B cell (primary cell): ENCODE measurements at places on chromosomes 11 and 22. TPM values are rescaled to one million over a fixed set of nuclear protein-coding genes. Genes with fewer than 3 reads are reported as not detected.
A peak's percentile ranks its signal among the peaks of the same experiment; 100 is the strongest.

- DNase-seq: peak; percentile 77
- H3K4me3 ChIP-seq: peak overlapping the region; percentile 40
- H3K27ac ChIP-seq: peak overlapping the region; percentile 77
- no peaks in the 10 kb centered on the region for H3K36me3 ChIP-seq
- peaks cover 2% of the 10 kb centered on the region for H3K27me3 ChIP-seq
These were observed 10.1 kb downstream of the MTFP1 start for GRCh38 chr22:30435674-30436126.

DNA sequence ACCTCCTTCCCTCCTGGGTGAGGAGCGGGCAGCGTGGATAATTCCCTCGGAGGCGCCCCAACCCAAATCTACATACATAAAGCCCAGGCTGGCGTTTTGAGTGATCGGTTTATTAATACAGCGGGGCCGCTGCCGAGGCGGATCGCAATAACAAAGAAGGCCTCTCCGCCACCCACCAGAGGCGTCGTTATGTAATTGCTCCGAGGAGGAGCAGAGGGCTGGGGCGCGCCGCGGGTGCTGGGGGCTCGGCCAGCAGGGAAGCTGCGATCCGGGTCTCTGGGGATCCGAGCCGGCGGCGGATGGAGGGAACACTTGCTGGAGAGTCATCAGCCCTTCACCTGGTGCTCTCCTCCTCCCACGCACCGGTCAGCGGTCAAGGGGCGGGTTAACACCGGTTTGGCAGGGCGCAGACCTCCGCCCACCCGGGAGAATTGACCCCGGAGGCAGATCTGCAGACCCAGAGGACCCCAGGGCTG, 6.4 kb upstream of the TP53I11 start:
- no peak overlapping the region for H3K27ac ChIP-seq
- H3K4me1 ChIP-seq: peaks cover 5% of the 10 kb centered on the region
- no peak for DNase-seq
- no peak overlapping the region for H3K4me3 ChIP-seq

DNA sequence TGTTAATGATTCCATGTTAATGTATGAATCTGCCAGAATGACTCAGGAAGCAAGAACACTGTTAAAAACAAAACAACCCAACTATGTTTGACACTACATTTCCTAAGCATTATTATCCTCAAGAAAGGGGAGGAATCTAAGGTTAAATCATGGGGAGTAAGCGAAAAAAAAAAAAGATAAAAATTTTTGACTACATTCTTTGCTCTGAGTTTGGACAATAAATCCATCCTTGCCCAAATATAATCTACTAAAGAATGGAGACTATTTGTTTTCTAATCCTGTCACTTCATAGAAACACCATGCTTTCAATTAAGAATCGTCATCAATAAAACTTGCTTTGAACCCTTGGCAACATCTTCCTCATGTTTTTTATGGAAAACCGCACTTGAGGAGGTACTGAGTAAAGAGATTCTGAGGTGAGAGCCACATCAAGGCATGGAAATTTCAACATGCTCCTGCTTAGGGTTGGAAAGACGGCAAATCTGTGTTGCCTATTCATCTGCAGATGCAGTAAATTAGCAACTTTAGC, 9.7 kb downstream of the MAML2 start:
- H3K4me1 ChIP-seq: peaks cover 40% of the 10 kb centered on the region
- no peak overlapping the region for H3K4me3 ChIP-seq
- DNase-seq: no peak
- H3K27me3 ChIP-seq: no peaks in the 10 kb centered on the region
- H3K36me3 ChIP-seq: peaks cover 6% of the 10 kb centered on the region
- no peak overlapping the region for H3K27ac ChIP-seq

DNA sequence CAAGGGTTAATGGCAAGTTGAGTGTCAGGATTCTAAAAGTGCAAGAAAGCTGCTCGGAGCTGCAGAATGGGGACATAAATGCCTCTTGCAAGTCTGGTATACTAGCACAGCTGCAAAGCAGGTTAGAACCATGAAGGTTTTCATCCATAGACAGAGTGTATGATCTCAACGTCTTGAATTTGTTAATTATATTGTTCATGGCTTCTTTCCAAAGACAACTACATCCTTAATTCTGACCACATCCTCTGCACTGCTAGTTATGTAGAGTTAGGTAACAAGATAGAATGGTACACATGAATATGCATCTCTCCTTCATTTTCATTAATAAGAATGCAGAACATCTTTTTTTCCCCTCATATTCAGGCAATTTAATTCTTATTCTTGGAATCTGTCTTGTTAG, 34.2 kb downstream of the EXPH5 start:
- no peaks in the 10 kb centered on the region for H3K27me3 ChIP-seq
- no peak for DNase-seq
- H3K4me3 ChIP-seq: no peak overlapping the region

- H3K27ac ChIP-seq: no peak overlapping the region
- no peak overlapping the region for H3K4me3 ChIP-seq
- H3K4me1 ChIP-seq: no peaks in the 10 kb centered on the region
- peak; percentile 70 for DNase-seq
- peaks cover 33% of the 10 kb centered on the region for H3K36me3 ChIP-seq
- no peaks in the 10 kb centered on the region for H3K27me3 ChIP-seq
These were observed 100.2 kb upstream of the GAL start for GRCh38 chr11:68584097-68584496.

Gene PRSS23
- not detected in 2 replicates for total RNA-seq

Gene PPARA
- 28.3 and 29.8 TPM in 2 replicates for total RNA-seq

Gene SEC14L2
- total RNA-seq: 0.67 and 0.83 TPM in 2 replicates

Gene FGF4
- not detected in 2 replicates for total RNA-seq
